ENCODE measurements at places on chromosomes 2 and 18.

DNA sequence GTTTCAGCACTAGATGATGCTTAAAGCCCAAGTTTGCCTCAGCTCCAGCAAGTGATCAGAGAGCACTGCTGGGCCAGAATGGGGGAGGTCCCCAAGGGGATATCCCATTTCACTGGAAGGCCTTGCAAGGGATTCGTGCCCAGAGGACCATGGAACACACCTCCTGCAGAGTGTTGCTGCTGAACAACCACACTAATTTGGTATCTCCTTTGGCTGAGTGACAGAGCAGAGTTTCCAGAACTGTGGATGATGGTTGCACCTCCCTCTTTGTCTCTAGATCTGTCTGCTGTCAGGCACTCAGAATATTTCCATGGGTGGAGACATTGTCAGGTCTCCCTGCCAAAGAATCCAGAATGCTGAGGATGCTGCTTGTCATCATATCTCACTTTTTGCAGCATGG lies 484.8 kb upstream of the NETO1 start:
- DNase-seq = no peak

DNA sequence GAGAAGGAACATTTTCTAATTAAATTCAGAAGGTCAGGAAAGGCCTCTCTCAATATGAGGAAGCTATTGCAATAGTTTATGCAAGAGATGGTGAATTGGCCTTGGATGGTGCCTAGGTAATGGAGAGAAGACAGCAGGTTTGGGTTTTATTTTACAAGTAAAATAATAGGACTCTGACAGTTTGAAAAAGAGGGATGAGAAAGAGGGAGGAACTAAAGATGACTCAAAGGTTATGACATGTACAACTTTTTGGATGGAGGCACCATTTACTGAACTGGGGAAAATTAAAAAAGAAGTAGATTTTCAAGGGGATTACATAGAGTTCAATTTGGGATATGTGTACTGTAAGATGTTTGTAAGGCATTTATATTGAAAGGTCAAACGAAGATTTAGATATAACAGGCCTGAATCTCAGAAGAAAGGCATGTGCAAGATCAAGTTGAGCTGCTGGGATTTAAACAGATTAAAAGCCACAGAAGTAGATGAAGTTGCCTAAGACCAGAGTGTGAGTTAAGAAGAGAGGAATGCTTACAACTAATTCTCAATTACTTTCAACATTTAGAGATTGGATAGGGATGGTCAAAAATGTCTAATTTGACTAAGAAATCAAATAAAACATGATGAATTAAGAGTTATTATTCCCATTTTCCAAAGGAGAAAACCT lies 12.3 kb upstream of the ASNSD1 start:
- no peak for DNase-seq

DNA sequence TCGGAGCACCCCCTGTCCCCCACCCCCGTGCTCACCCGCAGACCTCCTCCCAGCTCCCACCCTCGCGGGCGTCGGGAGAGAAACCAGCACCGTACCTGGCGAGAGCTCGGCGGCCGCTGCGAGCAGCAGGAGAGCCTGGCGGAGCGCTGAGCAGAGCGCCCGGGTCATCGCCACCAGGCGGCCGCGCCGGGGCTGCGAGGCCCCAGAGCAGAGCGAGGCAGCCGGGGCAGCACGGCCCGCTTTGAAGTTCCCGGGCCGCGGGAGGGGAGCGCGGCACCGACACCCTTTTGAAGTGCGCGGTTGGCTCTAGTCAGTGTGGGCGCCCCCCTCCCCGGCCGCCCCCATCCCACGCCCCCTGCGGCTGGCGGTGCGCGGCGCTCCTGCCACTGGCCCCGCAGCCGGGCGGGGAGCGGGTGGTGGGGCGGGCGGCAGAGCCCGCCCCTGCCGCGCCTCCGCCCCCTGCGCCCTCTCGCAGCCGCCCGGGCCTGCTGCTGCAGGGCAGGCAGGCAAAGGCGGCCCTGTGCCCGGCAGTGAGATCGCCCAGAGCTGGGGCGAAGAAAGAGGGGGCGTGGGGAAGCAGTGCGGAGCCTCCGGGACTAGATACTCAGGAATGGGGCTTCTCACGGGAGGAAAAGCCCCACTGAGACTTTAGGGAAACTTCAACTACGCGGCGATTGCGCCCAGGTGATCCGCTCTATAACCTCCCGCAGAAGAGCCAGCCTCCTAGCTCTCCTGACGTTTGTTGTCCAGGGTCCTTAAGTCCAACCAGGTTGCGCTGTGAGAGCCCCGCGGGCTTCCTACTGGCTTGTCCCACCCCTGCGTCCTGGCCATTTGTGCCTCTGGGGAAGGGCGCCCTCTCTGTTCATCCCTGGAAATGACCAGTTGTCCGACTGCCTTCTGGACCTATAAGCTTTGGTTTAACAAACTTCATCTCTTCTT lies at the start of gene ACVR1C:
TSS of gene ACVR1C (minus strand) at position 388 of the 939 bp plus-strand sequence. CDS start at position 168, 220 bp downstream.
- no peak for DNase-seq

DNA sequence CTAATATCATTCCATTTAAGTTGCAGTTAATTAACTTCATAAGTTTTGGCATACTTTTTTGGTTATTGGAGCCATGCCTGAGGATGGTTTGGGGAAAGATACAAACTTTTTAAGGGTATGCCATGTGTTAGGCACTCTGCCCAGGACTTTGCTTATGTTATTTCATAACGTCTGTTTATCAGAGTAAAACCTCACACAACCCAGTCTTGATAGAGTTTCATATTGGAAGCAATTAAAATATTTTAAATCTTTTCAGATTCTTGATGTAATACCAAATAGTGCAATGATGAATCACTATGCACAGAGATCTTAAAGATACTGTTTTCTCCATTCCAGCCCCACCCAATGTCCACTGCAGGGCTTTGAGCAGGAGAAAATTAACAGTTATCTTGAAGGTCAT lies 529.1 kb upstream of the HNMT start:
- no peak for DNase-seq

DNA sequence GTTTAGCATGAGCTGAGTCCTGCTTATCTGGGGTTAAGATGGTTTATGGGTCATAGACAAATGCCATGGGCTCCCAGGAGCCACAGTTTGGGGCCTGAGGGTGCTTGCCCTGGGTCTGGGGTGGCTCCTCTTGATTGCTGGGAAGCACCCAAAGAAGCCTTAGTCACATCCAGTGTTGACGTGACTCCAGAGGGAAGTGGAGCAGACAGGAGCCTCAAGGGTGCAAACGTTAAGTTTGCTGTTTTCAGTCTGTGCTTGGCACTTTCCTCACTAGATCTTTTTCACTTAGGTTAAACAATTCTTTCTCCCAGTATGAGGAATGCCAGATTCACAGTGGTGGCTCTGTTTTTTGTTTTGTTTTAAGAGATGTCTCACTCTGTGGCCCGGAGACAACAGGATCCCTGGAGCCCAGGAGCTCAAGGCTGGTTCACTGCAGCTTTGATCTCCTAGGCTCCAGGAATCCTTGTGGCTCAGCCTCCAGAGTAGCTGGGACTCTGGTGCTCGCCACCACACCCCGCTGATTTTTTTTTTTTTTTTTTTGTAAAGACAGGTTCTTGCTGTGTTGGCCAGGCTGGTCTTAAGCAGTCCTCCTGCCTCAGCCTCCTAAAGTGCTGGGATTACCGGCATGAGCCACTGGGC lies 251.3 kb downstream of the FAM210A start:
- DNase-seq = no peak

GRCh38 chr18:32735781-32736180 lies 37.0 kb downstream of the KLHL14 start:
- DNase-seq = no peak

GRCh38 chr2:26897807-26898479 lies 50.0 kb downstream of the DPYSL5 start:
- DNase-seq = no peak

DNA sequence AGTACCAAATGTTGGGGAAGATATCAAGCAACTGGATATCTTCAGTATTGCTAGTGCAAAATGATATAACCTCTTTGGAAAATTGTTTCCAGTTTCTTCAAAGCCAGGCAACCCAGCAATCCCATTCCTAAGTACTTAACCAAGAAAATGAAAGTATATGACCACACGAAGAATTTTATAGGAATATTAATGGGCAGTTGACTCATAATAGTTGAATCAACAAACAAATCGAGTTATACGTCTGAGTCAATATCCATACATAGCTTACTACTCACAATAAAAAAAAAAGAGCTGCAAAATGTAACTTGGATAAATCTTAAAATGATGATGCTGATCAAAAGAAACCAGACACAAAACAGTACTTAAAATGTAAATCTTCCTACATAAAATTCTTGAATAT lies 810.4 kb downstream of the METTL4 start:
- DNase-seq = no peak

DNA sequence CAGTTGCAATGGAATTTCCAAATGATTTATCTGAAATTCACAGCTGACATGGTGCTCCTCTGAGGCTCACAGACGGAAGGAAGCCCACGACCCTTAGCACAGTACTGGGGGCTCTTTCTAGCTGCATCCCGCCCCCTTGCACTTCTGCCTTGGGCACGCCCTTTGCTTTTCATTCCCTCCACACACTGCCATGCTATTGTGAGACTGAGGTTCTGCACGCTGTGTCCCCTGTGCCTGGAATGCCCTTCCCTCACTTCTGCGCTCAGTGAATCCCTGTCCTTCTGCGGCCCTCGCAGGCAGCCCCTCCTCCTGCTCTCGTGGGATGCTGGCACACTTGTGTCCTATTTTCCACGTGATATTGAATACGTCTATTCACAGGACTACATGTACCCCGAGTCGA lies 135.4 kb upstream of the TTC39C start:
- DNase-seq = no peak

DNA sequence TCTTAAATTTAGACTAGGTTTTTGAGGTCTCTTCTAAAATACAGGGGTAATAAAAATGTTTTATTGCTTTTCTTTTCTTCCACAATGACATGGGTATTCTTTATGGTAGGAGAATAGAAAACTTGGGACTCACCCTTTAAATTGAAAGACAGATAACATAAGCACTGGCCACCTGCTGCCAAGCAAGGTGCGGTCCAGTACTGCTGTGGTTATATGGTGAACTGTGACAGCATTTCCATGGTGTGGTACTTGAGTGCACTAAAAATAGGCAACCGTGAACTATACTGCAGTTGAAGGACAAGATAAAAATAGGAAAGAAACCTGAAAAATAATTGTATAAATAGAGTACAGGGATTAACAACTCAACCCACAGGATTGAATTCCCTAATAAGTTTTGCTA lies 54.4 kb upstream of the GRB14 start:
- no peak for DNase-seq

DNA sequence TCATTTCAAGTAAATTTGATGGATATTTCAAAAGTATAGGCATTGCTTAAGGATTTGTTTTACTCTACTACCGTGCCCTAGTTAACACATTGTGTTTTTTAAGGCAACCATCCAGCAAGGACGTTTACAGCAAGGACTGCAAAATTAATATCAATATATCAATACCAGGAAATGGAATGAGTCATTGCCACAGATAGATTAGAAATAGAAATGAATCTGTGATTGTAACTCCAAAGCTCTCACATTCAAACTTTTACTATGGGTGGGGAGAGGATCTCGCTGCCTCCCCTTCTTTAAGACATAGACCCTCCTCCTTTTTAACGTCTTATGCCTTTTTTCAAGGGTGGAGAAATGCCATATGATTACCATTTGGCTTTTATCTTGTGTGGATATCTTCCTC lies 3.8 kb downstream of the CD28 start:
- DNase-seq = no peak

GRCh38 chr2:163200741-163201140 lies 362.2 kb upstream of the KCNH7 start:
- DNase-seq = no peak

DNA sequence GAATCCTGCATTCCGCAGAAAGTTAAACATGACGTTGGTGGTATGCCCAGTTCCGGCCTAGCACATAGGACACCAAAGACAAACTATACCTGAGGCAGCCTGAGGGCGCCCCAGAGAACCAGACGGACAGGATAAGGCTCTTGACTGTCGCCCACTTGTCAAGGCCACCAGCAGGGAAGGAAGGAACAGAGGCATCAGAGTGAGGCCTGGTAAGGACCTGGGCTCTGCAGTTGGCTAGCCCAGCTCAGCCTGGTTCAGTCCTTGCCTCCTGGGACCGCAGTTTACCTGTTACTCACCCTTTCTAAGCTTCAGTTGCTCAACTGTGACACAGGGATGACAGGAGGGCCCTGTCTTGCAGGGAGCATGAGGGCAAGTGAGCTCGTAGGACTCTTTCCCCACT lies 82.1 kb downstream of the ACTR2 start:
- DNase-seq = no peak

DNA sequence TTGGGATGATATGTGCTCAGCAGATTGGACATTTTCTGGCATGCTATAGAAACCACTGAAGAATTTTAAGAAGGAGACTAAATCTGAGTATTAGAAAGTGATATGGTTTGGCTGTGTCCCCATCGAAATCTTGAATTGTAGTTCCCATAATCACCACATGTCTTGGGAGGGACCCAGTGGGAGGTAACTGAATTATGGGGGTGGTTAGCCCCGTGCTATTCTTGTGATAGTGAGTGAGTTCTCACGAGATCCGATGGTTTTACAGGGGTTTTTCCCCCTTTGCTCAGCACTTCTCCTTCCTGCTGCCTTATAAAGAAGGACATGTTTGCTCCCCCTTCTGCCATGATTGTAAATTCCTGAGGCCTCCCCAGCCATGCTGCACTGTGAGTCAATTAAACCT lies 535.9 kb upstream of the VRK2 start:
- DNase-seq = no peak

GRCh38 chr2:106108351-106108750 lies 85.8 kb downstream of the UXS1 start:
- DNase-seq = no peak

- no peak for DNase-seq
Measured at GRCh38 chr2:36704475-36705150, 8.1 kb downstream of the VIT start.

DNA sequence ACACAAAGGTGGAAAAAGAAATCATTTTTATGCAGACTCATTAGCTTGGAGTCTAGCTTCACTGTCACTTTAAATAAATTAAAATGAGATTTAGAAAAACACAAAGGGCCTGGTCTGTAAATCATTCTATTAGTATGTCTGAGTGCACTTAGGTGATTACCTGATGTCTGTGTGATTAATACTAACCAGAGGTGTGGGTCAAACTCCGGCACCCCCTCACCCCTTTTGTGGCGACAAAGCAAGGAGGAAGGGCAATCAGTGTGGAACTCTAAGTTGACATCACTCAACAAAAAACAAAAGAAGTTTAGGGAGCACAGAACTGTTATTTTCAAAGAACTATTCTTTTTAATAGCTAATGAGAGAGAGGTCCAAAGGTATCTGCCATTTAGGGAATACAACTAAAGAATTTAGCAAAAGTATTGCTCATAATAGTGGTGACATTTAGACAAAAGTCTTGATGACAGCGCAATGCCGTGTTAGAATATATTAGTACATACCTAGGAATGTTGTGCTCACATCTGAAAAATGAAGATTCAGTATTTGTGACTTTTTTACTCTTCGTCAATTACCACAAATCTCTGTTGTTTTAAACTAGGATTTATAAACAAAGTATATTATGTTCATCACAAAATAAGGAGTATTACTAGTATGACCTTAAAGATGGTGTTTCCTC lies 66.3 kb downstream of the ZEB2 start:
- no peak for DNase-seq

DNA sequence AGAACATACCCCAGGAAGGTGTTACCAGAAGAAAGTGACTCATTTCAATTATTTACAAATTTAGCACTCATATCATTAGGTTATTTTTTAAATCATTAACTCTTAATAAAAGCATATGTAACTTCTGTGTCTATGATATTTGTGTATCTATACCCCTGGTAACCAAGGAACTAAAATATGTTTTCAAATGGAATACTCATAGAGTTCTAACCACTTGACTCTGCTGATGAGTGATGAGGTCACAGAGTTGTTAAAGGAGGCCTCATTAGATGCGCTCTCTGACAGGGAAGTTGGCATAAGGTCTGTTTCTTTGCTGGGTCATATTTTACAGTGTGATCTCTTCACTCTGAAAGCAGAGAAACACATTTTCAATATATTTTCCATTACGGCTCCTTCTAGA lies 73.4 kb downstream of the CCDC150 start:
- DNase-seq = no peak
